ENCODE measurements at places on chromosomes 5 and 9.

- DNase-seq: no peak
Measured at GRCh38 chr5:56737951-56738606, 77.3 kb upstream of the MAP3K1 start.

DNA sequence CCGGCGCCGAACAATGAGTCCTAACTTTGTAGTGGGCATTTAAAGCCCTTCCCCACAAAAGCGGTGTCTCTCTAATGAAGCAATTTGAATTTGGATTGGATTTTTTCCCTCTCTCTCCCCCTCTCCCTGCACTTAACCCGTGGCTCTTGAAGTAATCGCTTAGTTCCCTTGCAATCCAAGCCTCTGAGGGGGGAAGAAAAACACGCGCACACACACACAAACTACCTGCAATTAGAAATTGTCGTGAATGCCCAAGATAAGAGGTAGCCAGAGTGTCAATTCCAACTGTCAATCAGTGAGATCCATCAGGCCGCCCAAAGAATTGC, 1.2 kb downstream of the LHX6 start:
- DNase-seq: no peak

DNA sequence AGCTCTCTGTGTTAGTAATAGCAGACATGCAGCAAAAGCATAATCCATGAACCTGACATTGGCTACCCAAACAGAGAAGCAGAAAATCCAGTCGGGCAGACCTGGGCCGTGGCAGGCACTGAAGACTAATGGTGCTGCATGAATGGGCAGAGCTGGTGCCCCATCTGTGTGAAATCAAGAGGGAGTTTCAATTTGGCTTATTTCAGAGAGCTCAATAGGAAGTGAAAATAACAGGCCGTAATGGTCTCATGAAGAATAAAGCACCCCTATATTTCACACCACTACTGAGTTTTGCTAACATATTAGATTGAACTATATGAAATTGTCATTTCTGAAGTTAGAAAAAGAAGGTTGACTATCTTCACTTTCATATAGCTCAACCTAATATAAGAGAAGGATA, 149.7 kb downstream of the ENC1 start:
- no peak for DNase-seq

DNA sequence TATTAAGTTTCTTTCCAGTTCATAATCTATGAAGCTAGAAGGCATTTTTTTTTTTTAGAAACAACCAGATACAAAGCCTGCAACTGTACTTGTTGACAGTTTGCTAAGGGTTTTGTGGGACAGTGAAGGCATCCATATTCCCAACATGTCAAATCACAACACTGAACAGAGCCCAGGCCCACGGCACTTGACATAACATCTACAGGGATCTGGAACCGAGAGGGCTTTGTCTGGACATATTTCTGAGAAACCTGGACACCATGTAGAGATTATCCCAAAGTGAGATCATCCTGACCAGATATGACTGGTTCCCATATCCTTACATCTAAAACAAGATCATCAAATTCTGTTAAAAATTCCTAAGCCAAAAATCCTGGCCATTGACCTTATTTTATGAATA, 336.3 kb downstream of the ACTL7B start:
- DNase-seq: no peak

DNA sequence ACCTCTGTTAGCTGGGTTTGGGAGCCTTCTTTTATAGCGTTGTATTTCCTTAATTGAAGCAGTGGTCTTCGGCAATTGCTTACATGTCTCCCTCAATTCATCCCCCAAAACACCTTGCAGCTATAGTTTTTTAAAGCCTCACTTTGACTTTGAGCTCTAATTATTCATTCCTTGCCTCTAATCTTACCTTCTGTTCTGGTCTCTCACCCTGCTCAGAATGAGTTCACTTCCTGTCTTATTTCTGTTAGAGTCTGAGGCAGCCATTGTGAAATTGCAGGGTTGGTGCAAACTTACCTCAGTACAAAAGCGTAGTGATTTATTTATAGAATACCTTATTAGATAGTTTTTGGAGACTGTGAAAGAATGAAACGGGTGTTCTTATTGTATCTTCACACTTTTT, 35.0 kb downstream of the AOPEP start:
- DNase-seq: no peak

- no peak for DNase-seq
Measured at GRCh38 chr5:105506692-105507277, 1944.2 kb upstream of the NUDT12 start.

DNA sequence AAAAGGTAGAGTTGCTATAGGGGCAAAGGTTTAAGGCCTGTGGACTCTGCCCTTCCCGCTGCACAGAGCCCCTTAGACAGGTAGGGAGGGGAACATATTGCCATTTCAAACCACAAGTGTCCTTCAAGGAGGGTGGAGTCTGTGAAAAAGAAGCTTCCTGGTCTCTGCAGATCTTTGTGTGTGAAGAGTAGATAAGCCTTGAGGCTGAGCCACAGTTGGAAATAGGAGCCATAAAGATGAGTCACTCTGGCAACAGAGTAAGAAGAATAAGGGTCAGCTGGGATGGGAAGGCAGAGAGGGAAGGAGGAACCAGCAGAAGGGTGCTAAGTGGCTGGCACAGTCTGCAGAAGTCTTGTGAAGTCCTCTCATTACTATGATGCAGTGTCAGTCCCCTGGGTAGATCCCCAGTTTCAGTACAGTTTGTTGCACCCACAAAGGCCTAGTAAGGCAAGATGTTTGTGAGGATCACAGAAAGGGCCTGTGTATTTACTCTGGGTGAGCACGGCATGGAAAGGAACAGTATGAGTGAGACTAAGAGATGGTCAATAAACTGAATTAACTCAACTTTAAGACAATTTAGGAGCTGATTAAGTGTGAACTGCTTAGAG, 18.1 kb downstream of the GRXCR2 start:
- DNase-seq: no peak

- DNase-seq: no peak
Measured at GRCh38 chr9:131715906-131716305, 24.0 kb downstream of the RAPGEF1 start.

DNA sequence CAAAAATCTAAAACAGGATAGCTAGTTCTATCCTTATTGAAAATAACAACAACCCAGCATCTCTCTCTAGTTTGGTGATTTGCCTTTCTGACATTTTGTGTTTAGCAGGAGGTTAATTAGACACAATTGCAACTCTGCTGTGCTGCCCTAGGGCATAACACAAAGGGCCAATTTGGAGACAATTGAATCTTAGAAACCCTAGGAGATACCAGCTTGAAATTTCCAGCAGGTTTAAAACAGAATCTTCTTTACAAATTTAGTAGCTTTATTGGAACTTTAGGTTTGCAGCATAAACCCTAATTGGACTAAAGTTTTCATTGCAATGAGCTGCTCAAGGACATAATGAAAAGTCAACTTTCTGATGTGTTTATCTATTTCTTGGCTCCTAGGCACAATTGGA, 166.7 kb upstream of the FER start:
- no peak for DNase-seq

GRCh38 chr9:129745200-129745599, 7.6 kb downstream of the PTGES start:
- no peak for DNase-seq

DNA sequence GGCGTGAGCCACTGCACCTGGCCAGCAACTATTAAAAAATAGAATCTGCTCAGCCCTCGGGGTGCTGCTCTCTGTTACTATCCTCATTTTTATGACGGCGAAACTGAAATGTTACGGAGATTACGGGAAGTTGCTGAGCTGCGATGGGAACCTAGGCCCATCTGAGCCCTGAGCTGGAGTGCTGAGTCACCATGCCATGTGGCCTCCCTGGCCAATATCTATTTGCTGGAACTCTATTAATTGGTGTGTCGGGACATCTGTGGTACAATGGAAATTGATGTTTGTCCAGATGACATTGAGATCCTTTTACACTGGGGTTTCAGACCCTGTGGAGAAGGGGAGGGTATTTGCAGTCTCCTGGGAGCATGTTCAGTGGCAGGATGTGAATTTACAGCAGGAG, 8.1 kb downstream of the PRDM12 start:
- DNase-seq: no peak

DNA sequence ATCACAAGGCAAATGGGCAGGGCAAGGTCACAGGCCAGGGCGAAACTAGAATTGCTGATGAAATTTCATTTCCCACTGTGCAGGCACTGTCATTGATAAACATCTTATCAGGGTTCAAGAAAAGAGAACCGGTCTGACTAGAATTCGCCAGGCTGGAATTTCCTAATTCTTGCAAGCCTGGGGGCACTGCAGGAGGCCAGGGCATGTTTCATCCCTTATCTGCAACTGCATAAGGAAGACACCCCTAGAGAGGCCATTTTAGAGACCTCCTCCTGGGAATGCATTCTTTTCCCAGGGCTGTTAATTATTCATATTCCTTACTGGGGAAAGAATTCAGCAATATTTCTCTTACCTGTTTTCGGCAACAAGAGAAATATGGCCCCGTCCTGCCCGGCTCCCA, 266.2 kb upstream of the CYLC2 start:
- DNase-seq: no peak

DNA sequence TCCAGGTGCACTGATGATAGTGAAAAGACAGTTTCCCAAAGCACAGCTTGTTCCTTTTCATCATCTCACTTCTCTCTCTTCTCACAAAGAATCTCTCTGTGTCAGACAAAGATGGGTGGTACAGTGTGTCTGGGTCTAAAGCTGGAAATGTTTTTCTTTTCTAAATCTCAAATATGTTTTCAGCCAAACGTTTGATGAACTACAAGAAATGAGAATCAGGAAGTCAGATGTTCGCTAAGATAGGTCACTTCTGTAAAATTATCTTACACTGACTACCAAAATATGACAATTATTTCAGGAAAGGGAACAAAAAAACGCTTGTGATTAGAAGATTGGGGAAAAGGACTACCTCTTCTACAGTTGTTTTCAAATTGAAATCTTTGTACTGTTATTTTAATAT, 708.8 kb downstream of the PTPRD start:
- DNase-seq: no peak

DNA sequence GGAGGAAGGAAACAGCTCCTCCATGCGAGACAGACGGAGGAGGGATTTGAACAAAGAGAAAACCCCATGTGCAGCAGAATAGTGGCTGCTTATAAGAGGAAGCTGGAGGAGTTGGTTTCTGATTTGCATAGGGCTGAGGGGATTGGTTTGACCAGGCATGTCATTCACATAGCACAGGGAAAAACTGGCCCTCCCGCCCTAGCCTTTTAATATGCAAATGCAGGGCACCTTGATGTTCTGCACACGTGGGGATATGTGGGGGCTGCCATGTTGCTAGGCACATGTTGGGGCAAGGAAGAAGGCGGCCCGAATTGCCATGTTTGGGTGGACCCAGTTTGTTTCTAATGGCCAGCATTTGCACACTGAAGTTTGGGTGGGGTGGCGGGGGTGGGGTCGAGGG, 42.2 kb downstream of the OSMR start:
- DNase-seq: no peak

- DNase-seq: no peak
Measured at GRCh38 chr5:94777056-94777880, 158.8 kb downstream of the SLF1 start.

DNA sequence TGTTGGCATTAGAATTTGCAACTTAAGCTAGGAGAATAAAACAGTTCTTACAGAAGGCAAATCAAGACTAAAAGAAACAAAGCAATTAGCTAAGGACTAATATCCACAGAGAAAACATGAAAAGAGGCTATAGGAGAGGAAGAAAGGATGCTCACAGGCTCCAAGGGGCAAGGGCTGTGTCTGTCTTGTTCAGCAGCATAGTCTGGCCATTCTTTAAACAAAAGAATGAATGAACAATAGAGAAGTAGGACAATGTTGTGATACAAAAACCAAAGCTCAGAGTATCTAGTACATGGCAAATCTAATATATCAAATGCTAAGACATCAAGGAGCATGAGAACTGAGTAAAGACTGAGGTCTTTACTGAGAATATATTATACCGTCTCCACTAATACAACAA, 39.5 kb downstream of the PLPP1 start:
- DNase-seq: no peak

- no peak for DNase-seq
Measured at GRCh38 chr9:78707080-78707479, 410.2 kb downstream of the PSAT1 start.

DNA sequence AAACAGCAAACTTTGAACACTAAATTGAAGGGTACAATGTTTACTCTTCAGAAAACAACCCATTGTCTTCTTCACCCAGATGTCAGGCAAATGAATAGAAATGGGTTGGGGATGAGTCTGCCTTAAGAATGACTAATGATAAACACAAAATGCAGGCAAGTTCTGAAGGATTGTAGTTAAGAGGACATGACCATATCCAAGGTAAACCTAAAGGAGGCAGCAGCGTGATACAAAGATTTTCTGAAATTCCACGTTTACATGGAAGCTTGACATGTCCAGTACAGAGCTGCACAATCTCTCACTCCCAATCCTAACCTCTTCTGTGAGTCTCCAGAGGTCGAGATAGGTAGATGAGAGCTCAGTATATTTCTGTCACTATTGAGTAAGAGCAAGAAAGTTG, 1263.2 kb upstream of the CDH6 start:
- DNase-seq: no peak

DNA sequence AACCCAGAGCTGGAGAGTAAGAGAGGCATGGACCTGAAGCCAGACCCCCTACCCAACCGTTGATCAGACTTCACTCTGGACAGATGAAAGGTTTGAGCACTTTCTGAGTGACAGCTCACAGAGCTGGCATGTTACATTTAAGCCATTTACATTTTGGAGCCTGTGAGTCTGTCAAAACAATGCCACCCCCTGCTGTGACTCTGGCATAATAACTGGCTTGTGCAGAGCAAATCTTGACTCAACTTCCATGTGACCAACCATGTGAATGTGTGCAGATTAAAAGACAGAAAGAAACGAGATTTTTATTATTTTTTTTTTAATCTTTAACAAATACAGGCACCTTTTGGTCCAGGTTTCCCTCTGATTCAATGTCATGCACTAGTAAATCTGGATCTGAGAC, 48.5 kb downstream of the MFAP3 start:
- DNase-seq: no peak

GRCh38 chr5:159189310-159189709, 20.0 kb downstream of the RNF145 start:
- no peak for DNase-seq

DNA sequence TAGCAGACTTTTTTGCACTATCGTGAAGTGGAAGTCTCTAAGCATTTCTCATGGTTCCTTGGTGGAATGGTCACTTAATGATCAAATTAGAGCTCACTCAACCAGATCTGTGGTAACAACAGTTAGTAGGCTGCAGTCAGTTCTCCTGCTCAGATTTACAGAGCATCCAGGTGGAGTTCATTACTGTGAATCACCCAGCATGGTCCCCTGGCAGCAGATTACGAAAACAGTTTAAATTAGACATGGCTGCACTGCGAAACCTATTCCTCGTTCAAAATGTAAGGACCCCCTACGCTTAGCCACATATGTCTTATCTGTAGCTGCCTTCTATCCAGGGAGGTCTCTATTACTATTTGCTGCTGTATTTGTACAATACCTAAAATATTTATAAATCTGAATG, 823.6 kb upstream of the ARRDC3 start:
- DNase-seq: no peak

GRCh38 chr5:56328753-56329560, 95.8 kb upstream of the ANKRD55 start:
- DNase-seq: no peak
